Activated effector memory CD4-positive, alpha-beta T cell treated with anti-CD3 and anti-CD28 coated beads, Interleukin-2, amount 50 U/mL, for 16 hours (primary cell): ENCODE measurements at places on chromosomes 12 and 14.

- no peak for DNase-seq
Observed at GRCh38 chr14:92204792-92205191, 83.0 kb downstream of the CPSF2 start.

DNA sequence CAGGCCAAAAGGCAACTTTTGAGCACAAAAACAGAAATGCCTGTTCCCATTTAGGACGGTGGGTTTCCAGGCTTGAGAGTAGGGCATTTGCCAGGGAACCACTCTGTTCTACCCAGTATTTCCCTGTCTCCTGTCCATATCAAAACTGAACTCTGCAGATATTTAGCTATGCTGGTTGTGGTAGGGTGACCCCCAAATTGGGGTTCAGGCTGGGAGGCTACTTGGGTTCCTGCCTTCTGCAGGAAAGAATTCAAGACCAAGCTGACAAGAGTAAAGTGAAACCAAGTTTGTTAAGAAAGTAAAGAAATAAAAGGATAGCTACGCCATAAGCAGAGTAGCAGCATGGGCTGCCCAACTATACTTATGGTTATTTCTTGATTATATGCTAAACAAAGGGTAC lies 3.6 kb upstream of the BLTP3B start:
- DNase-seq: no peak

GRCh38 chr12:131829356-131829747 lies 1.2 kb downstream of the MMP17 start:
- no peak for DNase-seq

GRCh38 chr14:51627313-51627712 lies 24.4 kb upstream of the FRMD6 start:
- DNase-seq: no peak

DNA sequence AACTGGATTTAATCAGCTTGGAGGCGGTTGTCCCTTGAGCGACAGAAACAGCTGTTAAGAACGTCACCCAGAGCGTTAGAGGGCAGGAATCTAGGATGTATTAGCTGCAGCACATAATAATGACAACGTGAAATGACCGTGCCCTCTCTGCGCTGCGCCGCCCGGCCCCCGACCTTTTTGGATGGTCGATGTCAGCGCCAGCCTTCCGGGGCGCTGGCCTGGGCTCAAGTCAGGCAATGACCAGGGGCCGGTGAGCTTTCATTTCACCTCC lies 427 bp upstream of the TMEM120B start:
- no peak for DNase-seq

GRCh38 chr14:97978341-97978740 lies 1181.2 kb downstream of the VRK1 start:
- peak; percentile 92 for DNase-seq

GRCh38 chr12:49803693-49804450 lies 24.3 kb downstream of the NCKAP5L start:
- DNase-seq: no peak

DNA sequence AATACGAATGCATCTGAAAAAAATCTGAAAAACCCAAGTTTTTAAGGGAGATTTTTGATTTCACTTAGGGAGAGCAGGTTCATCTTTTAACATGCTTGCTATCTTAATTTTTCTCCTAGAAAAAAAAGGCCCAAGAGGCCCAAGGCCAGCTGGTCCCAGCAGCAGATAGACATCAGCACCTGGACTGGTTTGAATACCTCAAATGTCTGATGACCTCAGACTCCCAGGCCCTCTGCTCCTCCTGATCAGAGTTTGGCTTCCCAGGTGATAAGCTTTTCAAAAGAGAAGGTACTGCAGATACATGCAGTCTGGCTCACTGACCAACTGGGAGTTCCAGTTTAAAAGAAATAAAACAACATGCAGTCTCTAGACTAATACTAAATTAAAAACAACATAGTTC lies 82.6 kb downstream of the C2CD5 start:
- DNase-seq: no peak

- no peak for DNase-seq
Observed at GRCh38 chr12:91620992-91621391, 438.4 kb upstream of the DCN start.

- DNase-seq: no peak
Observed at GRCh38 chr12:89976866-89977265, 268.2 kb upstream of the ATP2B1 start.

- DNase-seq: peak; percentile 76
Observed at GRCh38 chr12:67943141-67943892, 45.9 kb upstream of the IFNG-AS1 start.

- peak; percentile 77 for DNase-seq
Observed at GRCh38 chr14:95774265-95775160, 60.6 kb upstream of the TCL1A start.

DNA sequence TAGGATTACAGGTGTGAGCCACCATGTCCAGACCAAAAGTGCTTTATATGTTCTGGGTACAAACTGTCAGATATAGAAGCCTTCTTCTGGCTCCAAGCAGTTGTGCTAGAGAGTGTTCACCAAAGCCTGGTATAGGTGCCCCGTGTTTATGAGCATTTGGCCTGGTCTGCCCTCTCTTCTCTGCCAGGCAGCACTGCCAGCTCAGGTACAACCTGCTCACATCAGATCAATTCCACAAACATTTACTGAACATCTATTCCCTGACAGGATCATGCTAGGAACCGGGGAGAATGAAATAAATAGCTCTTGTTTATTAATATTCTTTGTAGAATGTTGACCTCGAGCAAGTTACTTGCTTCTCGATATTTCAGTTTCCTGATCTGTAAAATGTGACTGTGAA lies 20.0 kb upstream of the SOCS2 start:
- no peak for DNase-seq

GRCh38 chr14:92555465-92556111 lies 42.0 kb downstream of the RIN3 start:
- DNase-seq: no peak

- DNase-seq: no peak
Observed at GRCh38 chr14:26255213-26255612, 342.6 kb downstream of the NOVA1 start.

GRCh38 chr12:132477703-132478432 lies 12.1 kb upstream of the FBRSL1 start:
- DNase-seq: no peak

GRCh38 chr14:103537175-103537990 lies 8.4 kb downstream of the TRMT61A start:
- no peak for DNase-seq

DNA sequence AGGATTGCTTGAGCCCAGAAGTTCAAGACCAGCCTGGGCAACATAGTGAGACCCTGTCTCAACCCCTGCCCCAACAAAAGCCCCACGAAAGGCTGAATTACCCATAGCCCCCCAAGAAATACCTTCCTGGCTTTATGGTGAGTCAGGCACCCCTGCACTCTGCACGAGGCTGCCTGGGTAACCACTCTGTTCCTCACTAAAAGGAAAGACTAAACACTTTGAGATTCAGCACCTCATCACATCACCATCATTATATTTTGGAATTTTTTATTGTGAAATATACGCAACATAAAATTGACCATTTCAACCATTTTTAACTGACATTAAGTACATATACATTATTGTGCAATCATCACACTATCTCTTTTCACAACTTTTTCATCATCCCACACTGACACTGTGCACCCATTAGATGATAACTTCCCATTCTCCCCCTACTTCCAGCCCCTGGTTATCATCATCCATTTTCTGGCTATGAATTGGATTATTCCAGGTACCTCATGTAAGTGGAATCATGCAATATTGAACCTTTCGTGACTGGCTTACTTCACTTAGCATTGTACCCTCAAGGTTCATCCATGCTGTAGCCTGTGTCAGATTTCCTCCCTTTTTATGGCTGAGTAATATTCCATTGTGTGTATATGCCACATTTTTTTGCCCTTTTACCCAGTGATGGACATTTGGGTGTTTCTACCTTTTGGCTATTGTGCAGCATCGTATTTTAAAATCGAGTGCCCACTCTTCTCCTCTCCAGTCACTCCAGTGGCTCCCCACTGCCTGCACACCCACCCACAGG lies 51.5 kb downstream of the TSPAN9 start:
- no peak for DNase-seq

GRCh38 chr12:18907728-18908127 lies 169.8 kb downstream of the CAPZA3 start:
- DNase-seq: no peak

GRCh38 chr14:74636424-74637177 lies 24.6 kb upstream of the LTBP2 start:
- DNase-seq: no peak

- DNase-seq: no peak
Observed at GRCh38 chr14:100554082-100554677, 33.0 kb downstream of the BEGAIN start.

DNA sequence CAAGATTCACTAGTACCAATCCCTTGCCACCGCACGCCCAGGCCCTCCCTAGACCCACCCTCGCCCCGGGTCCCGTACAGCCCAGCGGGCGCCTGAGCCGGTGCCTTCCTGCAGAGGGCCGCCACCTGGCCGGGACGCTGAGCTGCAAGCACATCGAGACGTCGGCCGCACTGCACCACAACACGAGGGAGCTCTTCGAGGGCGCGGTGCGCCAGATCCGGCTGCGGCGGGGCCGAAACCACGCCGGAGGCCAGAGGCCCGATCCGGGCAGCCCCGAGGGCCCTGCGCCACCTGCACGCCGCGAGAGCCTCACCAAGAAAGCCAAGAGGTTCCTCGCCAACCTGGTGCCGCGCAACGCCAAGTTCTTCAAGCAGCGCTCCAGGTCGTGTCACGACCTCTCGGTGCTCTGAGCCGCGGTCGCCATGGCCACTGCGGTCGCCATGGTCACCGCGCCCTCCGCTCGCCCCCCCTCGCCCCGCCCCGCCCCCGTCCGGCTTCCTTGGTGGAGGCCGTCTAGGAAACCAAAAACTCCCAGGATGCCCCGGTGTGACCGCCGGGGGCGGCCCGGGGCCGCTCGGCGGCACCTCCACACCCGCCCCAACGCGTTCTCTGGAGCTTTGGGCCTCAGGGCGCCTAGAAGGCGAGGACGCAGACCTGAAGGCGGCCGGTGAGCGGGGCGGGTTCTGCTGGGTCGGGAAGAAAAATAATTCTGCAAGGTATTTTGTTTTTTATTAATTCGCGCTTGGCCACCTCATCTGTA lies 3.7 kb downstream of the REM2 start:
- DNase-seq: peak; percentile 92

GRCh38 chr12:38456537-38457120 lies 140.1 kb downstream of the ALG10B start:
- DNase-seq: no peak

- DNase-seq: peak; percentile 61
Observed at GRCh38 chr12:131829791-131830334, 1.7 kb downstream of the MMP17 start.

GRCh38 chr14:77868552-77869285 lies 68.8 kb downstream of the ADCK1 start:
- DNase-seq: no peak

DNA sequence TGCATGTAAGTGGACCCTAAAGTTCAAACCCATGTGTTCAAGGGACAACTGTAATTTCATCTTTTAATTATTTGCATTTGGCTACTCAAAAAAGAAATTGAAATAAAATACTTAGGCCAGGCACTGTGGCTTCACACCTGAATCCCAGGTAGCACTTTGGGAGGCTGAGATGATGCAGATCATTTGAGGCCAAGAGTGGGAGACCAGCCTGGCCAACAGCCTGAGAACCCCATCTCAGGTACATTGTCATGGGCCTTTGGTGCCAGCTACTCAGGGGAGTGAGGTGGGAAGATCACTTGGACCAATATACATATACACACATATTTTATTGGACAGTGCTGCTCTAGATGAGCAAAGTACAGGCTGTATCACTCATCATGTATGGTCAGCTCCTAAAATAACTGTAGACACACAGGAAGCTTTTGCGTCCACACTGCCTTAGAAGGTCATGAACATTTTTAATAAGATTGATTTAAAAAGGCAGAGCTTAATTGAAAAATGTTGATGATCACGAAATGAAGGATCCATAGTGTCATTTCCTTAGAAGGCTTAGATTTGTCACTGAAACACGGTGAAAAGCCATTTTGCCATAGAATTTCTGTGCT lies 2.5 kb upstream of the ZCCHC8 start:
- DNase-seq: no peak

- DNase-seq: no peak
Observed at GRCh38 chr14:67242168-67242420, 859 bp downstream of the PALS1 start.

DNA sequence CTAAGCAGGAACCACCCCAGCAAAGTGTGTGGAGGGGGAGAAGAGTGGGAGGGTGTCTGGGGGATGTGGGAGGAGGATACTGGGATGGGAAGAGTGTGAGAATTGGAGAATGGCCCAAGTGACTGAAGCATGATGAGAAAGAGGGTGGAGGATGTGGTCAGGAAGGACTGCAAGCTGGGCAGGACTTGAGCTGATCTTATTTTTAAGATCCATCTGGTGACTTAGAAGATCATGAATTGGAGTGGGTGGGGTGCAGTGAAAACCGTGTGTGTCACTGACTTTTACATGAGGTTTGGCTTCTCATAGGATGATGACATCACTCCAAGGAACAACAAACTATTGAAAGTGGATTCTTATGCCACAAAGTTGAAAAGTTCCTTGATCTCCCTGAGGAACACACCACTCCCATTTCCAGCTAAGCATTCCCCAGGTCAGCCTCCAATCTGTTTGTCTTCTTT lies 287.5 kb downstream of the GALC start:
- no peak for DNase-seq

- no peak for DNase-seq
Observed at GRCh38 chr14:50859296-50859624, 12.6 kb upstream of the ABHD12B start.

DNA sequence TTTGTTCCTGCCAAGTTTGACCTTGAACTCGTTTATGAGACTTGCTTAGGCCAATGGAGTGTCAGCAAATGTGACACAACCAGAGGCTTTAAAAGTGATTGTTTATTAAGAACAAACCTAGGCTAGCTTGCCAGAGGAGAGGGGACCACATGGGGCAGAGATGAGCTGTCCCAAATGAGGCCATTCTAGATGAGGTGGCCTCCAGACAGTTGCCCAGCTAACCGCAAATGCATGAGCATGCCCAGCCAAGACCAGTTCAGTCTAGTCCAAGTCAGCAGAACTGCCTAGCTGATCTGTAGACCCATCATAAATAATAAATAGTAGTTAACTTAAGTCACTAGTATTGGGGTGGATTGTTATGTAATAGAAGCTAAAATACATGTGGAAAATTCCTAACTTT lies 172.8 kb upstream of the DYRK2 start:
- DNase-seq: no peak
